Stimulated activated CD4-positive, alpha-beta T cell treated with anti-CD3 and anti-CD28 coated beads, Interleukin-4, amount 100 ng/mL, for 48 hours (primary cell): ENCODE measurements at places on chromosomes 4 and X.

DNA sequence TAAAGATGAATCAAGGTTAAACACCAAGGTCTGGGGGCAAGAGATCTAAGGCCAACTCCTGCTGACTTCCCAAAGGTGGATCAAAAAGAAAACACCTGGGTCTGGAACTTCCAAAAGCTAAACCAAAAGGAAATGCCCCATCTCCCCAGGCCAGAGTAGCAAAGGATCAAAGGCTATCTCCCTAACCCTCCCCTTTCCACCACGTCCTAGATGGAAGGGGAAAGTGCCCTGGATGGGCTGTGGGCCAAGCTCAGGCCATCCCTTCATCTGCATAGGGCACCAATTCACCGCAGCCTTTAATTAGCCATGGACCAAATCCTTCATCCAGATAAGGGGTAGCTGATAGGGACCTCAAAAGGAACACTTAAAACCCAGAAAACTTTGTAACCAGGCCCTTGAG lies 100.2 kb downstream of the WDFY3 start:
- DNase-seq, result no peak

DNA sequence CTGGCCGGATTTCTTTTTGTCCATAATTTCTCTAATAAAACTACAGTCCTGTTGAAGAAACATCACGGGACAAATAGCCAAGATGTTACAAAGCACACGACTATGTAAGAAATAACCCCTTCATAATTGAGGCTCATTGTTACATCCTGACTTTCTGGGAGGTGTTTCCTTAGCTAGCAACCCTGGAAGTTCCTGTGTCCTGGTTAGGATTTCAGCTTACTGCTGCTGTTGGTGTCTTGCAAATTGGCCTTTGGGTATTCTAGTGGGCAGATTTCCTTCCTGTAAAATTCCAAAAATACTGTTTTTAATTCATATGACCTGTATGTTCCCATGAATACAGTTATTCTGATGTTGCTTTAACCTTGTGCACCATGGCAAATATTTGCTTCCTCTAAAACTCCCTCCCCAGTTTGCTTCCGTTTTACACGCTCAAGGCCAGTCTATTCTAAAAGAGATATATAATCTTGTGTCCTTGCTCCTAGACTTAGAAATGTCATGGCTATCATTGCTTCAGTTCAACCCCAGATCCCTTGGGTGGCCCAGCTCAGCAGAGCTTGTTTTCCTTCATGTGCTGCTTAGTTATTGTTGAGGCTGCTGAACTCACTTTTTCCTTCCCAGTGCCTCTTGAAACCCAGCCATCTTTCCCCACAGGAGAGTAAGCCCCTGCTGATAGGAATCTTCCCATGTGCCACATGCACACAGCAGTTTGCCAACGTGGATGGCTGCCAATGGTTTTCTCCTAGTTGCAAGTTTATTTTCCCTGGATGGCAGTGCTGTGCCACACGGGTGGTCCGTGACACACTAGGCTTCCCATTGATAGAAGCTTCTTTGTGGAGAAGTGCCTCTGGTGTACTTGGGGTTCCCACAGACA lies 75.8 kb downstream of the TSPAN7 start:
- no peak for DNase-seq

DNA sequence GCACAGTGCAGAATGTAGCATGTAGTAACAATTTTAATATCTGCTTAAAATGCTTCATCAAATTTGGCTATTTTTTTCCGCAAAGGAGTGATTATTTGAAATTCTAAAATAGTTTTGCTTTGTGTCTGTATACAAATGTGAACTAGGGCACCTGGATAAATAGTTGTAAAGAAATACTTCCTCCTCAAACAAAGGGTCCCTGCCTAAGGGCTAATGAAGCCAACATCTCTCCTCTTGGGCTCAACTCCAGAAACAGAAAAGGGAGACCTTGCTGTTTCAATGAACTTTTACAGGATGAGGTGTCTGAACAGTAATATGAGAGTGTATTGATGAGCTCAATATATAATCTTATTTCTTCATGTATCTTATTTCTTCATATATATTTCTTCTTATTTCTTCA lies 30.8 kb upstream of the SCOC start:
- DNase-seq, result no peak

DNA sequence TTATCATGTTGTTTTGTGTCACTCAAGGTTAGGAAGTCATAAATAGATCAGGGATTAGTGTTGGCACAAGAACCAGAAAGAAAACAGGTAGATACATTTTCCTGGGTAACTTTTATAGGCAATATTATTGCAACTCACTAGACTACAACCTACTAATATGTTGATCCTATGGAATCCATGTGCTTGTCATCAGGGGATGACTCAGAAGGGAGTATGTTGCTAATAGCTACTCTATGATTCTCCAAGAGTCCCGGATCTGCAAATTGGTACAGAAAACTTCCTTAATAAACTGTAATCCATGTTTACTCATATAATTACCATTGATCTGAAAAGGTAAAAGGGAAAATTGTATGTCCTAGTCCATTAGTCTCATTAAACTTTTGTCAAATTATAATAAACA lies 11.7 kb upstream of the GNRHR start:
- no peak for DNase-seq

GRCh38 chr4:118033148-118034052 lies 886 bp upstream of the NDST3 start:
- DNase-seq, result no peak

DNA sequence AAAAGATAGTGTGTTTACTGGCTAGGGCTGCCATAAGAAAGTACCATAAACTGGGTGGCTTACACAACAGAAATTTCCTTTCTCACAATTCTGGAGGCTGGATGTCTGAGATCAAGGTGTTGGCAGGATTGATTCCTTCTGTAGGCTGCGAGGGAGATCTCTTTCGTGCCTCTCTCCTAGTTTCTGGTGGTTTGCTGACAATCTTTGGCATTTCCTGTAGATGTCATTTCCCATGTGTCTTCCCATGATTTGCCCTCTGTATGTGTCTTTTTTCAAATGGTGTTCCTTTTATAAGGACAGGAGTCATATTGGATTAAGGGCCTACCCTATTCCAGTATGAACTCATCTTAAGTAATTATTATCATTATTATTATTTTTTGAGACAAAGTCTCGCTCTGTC lies 27.9 kb upstream of the LCORL start:
- DNase-seq, result no peak

GRCh38 chr4:124940387-124940786 lies 227.9 kb upstream of the ANKRD50 start:
- no peak for DNase-seq

GRCh38 chrX:155745792-155746191 lies 133.0 kb upstream of the TMLHE start:
- no peak for DNase-seq

DNA sequence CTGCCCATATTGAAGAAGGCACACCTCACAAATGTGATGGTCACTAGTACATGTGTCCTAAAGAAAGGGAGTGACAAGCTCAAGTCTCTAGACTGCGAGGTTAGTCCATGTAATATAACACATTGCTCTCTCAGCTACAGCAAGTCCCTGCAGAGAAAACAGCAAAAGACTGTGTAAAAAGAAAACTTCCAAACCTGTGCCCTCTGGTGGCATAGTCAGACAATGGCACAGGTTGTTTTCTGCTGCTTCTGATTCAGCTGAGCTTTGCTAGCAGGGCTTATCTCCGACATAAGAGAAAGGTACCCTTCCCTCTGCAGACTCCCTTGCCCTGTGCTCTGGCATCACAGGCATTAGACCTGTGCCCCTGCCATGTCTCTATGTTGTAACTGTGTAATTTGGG lies 1.4 kb upstream of the SERPINA7 start:
- DNase-seq, result no peak

DNA sequence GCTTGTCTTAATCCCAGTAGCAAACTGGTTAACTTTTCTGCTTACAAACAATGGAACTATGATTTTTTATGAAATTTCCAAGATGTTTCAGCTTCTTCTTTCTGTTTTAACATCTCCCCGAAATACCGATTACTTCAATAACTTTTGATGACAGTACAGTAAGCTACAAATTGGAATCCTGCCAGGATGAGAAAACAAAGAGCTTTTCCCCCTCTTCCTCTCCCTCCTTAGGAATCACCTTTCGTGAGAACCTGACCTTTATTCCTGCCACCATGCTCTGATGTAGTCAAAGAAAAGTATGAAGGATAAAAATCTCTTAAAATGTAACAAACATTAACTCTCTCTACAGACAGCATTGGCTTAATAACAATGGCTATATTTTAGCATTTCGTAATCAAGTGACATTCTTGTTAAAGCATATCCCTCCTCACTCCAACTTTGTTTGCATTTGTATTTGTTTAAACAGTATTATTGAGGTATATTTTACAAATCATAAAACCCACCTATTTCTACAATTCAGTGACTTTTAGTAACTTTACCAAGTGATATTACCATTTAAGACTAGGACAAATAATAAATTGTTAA lies 148.7 kb upstream of the NAP1L5 start:
- no peak for DNase-seq

- DNase-seq, result no peak
Observed at GRCh38 chr4:175639346-175639745, 172.7 kb downstream of the GPM6A start.

DNA sequence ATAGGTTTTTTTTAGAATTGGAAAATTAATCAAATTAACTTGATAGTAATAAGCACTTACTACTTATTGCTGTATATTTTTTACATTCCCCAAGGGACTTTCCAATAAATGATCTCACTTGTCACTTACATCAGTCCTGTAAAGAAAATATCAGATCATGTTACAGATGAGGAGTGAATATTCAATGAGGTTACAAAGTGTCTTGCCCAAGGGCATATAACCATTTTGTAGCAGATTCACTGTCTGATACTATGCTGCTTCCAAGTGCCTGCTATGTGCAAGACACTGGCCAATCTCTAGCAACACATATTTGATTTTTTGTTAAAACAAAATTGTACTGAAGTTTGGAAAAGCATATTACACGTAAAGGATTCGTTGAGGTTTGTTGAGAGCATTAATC lies 1287.7 kb downstream of the FAM133A start:
- no peak for DNase-seq

GRCh38 chrX:20729416-20729815 lies 462.7 kb upstream of the RPS6KA3 start:
- DNase-seq, result no peak

GRCh38 chrX:110143454-110144210 lies 140.7 kb downstream of the TMEM164 start:
- DNase-seq, result no peak

GRCh38 chrX:154441564-154441963 lies 2.4 kb upstream of the FAM50A start:
- no peak for DNase-seq

DNA sequence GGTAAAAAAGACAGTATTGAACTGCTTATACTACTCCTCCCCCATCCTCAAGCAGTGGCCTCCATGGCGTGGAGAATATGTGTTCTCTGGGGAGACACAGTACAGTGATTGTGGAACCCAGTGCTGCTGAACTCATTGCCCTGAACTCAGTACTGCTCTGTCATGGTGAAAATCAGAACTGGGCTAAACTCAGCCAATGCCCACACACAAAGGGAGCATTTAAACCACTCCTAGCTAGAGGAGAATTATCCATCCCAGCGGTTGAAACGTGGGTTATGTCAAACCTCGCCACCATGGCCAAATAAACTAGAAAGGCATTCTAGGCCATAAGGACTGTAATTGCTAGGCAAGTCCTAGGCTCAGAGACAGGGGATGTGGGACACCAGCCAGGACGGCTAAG lies 131.8 kb downstream of the SPOCK3 start:
- DNase-seq, result no peak
